ENCODE measurements at places on chromosomes 3 and 15. TPM values are rescaled to one million over a fixed set of nuclear protein-coding genes. Genes with fewer than 3 reads are reported as not detected.

DNA sequence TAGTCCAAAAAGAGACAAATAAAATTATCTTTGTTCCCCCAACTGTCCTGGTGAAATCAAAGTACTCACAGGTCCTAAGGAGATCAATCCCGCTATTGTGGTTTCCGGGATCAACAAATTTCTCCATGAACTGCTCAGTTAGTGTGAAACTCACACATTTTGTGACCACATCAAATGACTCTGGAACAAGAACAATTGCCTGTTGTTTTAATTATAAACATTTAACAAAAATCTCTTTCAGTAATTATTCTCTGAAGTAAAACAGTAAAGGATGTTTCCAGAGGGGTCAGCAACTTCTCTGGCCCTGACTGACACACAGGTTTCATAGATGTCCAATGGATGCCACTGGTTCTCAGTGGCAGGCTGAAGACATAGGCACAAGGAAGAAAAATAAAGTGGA is 3.9 kb downstream of the CLDND1 start:
- DNase-seq: no peak

- DNase-seq: no peak
Observed at GRCh38 chr15:46413799-46414198, 779.0 kb downstream of the SQOR start.

DNA sequence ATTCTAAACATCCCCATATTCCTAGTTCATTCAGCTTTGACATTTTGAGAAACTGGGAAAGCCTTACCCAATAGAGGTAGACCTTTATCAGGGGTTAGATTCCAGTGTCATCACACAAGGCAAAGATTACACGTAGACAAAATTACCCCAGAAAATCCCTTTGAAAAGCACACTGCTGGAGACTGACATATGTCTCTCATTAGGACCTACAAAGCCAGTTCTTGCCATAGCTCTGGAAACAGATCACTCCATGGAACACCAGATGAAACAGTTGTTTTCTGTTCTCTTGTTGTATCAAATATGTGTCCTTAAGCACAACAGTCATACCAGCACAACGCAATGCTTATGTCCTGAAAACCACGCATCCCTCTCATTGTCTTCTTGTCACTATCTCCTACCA is 44.7 kb downstream of the RARB start:
- no peak for DNase-seq

GRCh38 chr15:100083572-100083971 is 258.2 kb downstream of the ADAMTS17 start:
- DNase-seq: no peak

- DNase-seq: no peak
Observed at GRCh38 chr15:52037889-52038505, 19.0 kb downstream of the MAPK6 start.

DNA sequence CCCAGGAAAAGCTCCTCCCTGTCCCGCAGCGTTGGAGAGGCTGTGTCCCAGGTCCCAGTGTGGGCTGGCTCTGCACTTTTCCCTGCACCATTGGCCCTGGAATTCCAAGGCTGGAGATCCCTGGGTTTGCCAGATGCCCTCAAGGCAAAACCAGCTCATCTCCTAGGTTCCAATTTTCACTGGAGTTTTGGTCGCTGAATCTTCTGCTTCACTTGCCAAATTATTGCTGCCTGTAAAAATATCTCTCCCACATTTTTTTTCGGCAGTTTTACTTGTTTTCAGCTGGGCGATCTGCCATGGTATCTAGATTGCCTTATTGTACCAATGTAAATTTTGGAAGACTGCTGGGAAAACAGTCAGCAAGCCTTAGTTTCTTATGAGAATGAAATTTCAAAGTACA is 150.9 kb upstream of the ATP10A start:
- no peak for DNase-seq

GRCh38 chr3:52614689-52615088 is 71.0 kb downstream of the PBRM1 start:
- no peak for DNase-seq

- DNase-seq: no peak
Observed at GRCh38 chr15:72801590-72802325, 18.2 kb upstream of the ADPGK start.

- DNase-seq: no peak
Observed at GRCh38 chr3:117170094-117170493, 460.5 kb downstream of the TUSC7 start.

GRCh38 chr15:59203008-59203407 is 3.6 kb upstream of the LDHAL6B start:
- DNase-seq: no peak

- DNase-seq: peak; percentile 57
Observed at GRCh38 chr3:178455226-178455625, 81.0 kb upstream of the KCNMB2 start.

GRCh38 chr3:99927671-99928457 is 110.2 kb downstream of the CMSS1 start:
- no peak for DNase-seq

DNA sequence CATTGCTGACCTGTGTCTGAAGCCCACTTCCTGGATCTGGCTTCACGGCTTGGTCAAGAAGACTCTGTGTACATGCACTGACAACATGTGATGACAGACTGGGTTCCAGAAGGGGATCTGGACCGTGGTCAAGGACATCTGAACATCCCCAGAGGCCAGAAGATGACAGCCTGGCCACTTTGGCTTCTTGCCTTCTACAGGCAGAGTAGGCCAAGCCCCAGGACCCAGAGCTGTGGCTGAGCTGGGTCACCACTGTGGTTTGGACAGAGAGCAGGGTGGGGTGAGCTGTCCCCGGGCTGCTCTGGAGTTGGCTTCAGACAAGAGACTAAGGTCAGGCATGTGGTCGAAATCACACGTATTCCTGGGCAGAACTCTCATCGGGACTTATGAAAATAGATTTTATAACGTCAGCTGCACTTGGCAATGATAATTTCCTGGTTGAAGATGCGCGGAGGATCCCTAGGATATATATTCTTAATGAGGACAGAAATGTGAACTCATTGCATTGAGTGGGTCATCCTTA is 114.1 kb upstream of the FRMD4B start:
- DNase-seq: no peak

- DNase-seq: no peak
Observed at GRCh38 chr3:64454179-64454578, 228.9 kb upstream of the PRICKLE2 start.

- no peak for DNase-seq
Observed at GRCh38 chr3:66465587-66465986, 35.2 kb downstream of the LRIG1 start.

The AADAC gene
- 0.20 TPM for polyA plus RNA-seq

The C3orf85 gene
- not detected for polyA plus RNA-seq

The PARP14 gene
- 7.3 TPM for polyA plus RNA-seq

The GOLGA6L7 gene
- polyA plus RNA-seq: 0.33 TPM

The ANKUB1 gene
- not detected for polyA plus RNA-seq

The WDR49 gene
- polyA plus RNA-seq: not detected

The CCDC39 gene
- polyA plus RNA-seq: 2.8 TPM

The ATP13A4 gene
- 1.4 TPM for polyA plus RNA-seq

The DGKG gene
- 0.73 TPM for polyA plus RNA-seq

Data from muscle of arm (tissue), 14 donors.